ENCODE measurements at places on chromosomes 11 and 22. TPM values are rescaled to one million over a fixed set of nuclear protein-coding genes. Genes with fewer than 3 reads are reported as not detected.

GRCh38 chr11:131470216-131470925 is 100.0 kb downstream of the NTM start:
- no peak for DNase-seq

DNA sequence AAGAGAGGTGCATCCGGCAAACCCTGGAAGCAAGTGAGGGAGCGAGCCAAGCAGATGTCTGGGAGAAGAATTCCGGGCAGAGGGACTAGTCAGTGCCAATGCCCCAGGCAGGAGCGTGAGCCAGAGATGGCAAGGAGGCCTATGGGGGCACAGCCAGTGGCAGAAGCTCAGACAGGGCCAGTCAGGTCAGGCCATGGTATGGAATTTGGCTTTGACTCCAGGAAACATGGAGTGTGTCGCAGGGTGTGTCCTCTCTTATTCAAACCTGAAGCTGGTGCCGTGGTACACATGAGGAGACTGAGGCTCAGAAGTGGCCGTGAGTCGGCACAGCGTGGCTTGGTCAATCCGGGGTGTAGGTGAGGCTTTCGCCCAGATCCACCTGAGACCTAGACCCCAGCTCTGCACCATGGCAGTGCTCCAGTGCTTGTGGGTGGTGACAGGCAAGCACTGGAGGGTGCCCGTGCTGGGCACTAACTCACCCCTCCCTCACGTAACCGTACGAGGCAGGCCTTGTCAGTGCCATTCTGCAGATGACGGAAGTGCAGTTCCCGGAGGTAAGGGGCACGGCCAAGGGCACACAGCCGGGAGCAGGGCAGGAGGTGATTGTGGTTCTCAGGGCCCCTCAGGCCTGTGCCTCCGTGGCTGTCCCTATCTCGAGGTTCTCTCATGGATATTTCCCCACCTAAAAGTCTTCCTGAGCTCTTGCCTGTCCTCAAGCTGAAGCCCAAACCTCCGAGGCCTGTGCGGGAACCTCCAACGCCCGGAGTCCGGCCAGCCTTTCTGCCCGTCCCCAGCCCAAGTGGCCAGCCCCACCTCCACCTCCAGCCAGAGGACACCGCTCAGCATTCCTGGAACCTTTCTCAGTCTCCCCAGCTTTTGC is 10.6 kb upstream of the SPI1 start:
- no peak for DNase-seq

Gene NPAS4
- polyA plus RNA-seq: 0.11 TPM

DNA sequence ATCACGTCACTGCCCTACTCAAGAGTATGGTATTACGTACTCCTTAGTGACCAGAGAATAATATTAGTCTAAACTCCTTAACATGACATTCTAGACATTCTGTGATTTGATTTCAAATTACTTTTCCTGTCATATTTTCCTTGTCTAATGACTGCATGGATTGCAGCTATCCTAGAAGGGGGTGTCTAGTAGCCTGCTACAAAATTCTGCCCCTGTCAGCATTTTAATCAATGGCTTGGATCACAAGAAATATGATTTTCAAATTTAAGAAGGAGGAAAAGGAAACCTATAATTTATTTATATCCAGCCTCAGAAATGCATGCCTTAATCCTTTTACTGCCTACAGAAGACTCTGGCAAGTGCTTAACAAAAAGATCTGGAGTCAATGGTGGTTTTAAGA is 216.8 kb downstream of the SWAP70 start:
- no peak for DNase-seq

DNA sequence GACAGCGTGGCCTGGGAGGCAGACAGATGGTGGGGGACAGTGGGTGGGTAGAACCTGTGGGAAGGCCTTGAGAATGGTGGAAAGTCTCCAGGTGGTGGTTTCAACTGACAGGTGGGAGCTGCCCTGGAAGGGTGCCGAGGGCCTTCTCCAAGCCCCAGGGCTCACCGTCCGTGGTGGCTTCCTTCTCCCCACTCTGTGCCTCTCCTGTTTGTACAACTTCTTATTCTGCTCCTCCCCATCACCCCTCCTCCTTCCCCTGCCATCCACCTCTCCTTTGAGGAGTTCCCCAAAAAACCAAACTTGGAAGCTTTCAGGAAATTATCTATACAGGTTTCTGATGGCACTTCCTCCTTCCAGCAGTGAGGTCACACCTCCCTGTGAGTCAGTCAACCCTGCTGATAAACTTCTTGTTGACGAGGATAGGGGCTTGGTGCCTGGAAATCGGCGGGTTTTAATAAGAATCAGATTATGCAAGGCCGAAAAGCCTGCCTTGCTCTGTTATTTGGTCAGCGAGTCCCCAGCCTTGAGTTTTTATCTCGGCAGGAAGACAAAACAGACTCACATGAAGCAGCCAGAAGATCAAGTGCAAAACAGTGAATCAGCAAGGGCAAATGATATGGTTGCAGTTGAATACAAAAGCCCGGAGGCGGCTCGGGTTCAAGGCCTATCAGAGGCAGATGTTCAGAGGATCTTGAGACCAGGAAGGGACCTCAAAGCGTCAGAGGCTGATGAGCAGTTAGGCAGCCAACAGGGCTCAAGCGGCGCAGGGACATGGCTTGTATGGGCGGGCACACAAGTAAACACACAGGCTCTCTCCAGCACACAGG is 9.5 kb upstream of the ST3GAL4 start:
- no peak for DNase-seq
